ENCODE measurements at places on chromosomes 1 and 21. TPM values are rescaled to one million over a fixed set of nuclear protein-coding genes. Genes with fewer than 3 reads are reported as not detected.

DNA sequence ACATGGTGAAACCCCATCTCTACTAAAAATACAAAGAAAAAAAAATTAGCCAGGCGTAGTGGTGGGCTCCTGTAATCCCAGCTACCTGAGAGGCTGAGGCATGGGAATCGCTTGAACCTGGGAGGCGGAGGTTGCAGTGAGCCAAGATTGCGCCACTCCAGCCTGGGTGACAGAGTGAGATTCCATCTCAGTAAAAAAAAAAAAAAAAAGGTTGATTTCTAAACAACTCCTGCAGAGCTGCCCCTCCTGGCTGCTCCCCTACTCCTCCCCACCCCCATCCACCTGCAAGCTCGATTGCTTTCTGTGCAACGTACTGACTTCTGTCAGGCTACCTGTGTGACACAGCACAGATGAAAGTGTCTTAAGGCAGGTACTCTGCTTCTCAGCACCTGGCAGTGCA, 13.3 kb downstream of the ETV3L start:
- DNase-seq: no peak

GRCh38 chr1:59422921-59423575, 126.2 kb downstream of the FGGY start:
- DNase-seq: no peak

DNA sequence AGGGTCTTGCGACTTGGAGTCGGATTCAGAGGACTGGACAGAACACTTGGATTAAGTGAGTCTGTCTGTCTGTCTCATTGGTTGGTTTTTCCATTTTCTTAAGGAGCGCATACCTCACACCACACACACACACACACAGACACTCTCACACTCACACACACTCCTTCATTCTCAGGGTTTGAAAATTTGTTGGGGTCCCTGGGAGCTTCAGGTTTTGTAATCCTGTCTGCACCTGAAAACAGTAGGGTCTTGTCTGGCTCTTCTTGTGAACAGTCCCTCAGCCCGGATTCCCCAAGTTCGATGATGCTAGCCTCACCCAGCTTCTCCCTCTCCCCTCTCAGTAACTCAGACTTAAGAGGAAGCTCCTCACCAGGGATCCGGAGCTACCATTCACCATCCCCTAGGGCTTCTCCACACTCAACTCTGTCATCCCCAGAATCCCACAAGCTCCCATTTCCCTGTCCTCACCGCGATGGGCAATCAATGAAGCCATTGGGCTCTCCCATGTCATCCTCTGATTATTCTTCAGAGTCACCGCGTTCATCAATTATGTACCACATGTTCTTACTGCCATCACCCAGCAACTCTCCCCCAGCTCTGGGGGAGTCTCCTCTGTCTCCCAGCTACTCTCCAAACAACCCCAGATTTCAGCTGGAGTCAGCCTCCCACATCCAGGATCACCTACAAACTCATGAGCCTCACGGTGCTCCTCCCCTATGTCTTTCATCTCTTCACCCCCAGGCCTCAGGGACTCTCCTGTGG, 1530.9 kb upstream of the TPTE start:
- no peak for DNase-seq

- no peak for DNase-seq
These were observed 5.8 kb downstream of the INKA2 start for GRCh38 chr1:111733183-111733991.

- no peak for DNase-seq
These were observed 30.4 kb downstream of the PRRC2C start for GRCh38 chr1:171515741-171516140.

GRCh38 chr1:67674260-67675011, 10.6 kb upstream of the GADD45A start:
- DNase-seq: no peak

DNA sequence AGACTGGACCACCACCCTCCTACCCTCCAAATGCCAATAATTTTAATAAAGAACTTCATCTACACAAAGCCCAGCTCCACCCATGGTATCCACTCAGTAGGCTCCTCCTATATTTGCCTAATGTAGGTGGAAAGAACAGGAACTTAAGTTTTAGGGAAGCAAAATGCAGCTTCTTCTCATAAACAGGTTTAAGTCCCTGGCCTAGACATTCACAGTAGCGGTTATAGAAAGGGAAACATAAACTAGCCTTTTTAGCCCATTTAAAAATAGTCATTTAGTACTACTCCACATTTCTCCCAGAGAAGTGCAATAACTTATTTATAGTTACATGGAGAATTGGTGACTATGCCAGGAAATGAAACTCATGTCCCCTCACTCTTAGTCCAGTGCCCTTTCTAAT, 56.6 kb upstream of the CPLANE2 start:
- no peak for DNase-seq

DNA sequence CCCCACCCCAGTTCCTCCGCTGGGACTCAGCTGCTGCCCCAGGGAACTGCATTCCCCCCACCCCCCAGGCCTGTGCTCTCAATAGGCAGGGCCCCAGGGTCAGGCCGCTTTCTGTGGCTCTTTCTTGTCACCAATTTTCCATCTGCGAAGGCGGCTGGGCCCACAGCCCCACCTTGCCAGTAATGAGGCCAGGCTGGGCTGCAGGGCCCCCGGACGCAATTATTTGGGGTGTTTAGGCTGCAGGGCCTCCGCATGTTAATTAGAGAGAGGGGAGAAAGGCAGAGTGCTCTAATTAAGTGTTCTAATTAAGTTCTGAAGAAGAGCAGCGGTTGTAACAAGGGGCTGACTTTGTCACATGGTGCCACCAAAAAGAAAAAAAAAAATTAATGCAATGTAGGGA, 71.8 kb downstream of the EPHB2 start:
- DNase-seq: no peak

Gene SAMD11
- 58.3 TPM for polyA plus RNA-seq

Gene DNAJB4
- 38.2 TPM for polyA plus RNA-seq

Gene APCS
- not detected for polyA plus RNA-seq

Gene EFNA3
- polyA plus RNA-seq: 7.8 TPM

Gene CFAP107
- 0.07 TPM for polyA plus RNA-seq

Gene SPAG17
- 11.0 TPM for polyA plus RNA-seq

Gene CLCA1
- not detected for polyA plus RNA-seq

Gene RGS18
- 1.4 TPM for polyA plus RNA-seq
